ENCODE measurements at places on chromosomes 16 and 17.

- no peak for DNase-seq
Measured at GRCh38 chr17:74235040-74235581, 21.7 kb downstream of the TTYH2 start.

DNA sequence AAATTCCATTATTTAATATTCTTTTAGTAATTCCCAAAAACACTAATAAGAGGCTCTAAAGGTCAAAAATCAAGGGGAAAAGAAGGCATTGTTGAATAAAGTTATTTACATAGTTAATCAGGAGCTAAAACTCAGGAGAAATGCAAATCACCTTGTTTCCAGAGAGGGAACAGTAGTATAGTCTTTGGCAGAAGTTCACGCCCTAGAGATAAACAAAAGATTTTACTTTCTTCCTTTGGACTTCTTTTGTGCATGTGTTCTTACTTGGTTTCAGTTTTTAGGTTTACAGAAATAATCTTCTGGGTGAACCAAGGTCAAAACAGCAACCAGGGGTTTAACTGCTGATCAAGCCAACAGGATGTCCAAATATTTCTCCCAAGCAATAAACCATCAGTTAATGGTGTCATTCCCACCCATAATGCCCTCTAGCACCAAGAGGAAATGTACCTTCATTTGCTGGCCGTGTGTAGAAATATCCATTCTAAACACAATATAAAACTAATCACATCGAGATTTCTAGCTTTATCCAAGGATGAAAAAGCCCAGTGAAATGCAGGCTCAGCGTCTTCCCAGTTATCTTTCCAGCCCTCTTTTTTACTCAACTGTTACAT, 518.8 kb upstream of the SOX9 start:
- no peak for DNase-seq

DNA sequence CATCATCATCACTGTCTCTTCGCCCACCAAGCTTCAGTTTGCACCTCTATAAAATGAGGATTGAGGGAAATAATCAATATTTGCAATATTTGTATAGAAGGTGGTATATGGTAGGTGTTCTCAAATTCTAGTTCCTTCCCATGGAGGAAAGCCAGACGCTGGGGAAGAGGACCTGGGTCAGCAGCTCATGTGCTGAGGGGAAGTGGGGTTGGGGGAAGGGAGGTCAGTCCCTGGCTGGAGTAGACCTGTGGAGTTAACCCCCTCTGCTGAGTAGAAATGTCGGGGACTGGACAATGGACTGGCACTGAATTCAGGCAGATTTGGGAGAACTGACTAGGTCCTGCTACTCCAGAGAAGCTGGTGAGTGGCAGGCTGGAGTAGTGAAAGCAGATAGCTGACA, 12.8 kb upstream of the ITGB3 start:
- no peak for DNase-seq

GRCh38 chr17:4433515-4434031, at the start of gene SPNS3:
Gene SPNS3, plus strand, starts transcription at chr17:4433940. Its CDS starts 28 bp downstream, at chr17:4433968.
- DNase-seq = no peak

DNA sequence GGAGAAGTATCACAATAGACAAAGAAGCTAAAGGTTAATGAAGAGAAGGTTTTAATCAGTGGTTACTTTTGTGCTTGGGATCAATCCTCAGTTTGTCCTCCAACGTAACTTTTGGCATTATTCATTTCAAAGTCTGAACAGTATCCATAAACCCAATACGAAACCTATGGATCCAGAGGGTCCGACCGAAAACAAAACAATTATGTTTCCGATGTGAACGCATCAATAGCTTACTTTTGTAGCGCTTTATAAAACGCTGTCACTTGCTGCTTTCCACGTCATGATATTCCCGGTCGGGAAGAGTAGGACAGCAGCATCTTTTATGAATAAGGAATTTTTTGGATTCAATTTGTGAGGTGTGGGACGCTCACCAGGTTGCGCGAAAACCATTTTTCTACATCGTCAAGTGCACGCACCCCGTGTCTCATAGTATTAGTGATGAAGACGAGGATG, 383.8 kb downstream of the ZFHX3 start:
- no peak for DNase-seq

DNA sequence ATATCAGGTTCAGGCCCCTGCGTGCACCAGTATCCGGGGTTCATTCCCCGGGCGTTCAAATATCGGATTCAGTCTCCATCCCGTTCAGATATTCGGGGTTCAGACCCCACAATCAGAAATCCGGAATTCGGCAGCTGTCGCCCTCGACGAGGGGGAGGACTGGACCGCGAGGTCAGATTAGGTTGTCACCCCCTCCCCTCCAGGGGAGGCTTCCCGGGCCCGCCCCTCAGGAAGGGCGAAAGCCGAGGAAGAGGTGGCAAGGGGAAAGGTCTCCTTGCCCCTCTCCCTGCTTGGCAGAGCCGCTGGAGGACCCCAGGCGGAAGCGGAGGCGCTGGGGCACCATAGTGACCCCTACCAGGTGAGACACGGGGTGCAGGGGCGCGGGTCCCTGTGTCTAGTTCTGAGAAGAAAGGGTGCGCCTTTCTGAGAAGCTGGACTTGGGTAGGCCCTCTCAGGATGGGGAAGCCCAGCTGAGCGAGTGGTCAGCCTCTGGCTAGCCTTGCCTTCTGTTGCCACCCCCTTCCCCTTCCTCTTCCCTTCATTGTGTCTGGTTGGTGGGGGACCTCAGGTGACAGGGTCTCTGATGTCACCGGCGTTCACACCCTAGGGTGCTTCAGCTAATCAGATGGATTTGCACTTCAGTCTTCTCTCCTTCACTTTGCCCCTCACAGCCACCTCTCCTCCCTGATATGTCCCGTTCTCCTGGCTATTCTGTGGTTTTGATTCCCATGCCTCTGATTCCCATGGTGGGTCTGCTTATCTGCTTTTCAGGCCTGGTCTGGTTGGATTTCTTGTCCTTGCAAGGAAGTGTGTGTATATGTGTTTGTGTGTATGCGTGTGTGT, 844 bp downstream of the TAOK2 start:
- DNase-seq = peak; percentile 63

DNA sequence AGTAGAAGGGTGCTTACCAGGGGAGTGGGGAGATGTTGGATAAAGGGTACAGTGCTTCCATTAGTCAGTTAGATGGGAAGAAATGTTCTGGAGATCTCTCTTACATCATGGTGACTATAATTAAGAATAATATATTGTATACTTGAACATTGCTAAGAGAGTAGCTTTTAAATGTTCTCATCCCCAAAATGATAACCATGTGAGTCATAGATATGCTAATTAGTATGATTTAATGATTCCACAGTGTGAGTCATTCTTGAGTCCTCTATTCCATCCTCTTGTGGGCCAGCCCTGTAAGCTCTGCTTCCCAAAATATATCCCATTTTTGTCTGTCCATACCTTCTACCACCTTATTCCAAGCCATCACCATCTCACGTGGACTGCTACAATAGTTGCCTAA, 80.6 kb upstream of the CDH11 start:
- no peak for DNase-seq

DNA sequence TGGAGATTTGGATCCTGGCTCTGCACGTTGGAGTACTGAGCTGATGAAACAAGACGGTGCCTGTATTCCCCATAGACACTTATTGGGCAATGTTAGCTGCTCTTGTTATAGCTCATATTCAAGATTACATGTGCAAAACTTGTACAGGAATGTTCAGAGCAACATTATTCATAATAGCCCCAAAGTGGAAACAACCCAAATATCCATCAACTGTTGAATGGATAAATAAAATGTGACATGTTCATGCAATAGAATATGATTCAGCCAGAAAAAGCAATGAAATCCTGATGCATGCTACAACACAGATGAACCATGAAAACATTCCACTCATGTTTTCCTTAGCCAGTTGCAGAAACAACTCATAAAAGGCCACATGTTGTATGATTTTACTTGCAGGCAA, 5.7 kb upstream of the SDR42E1 start:
- DNase-seq = no peak

GRCh38 chr16:10923650-10924214, 18.5 kb downstream of the DEXI start:
- no peak for DNase-seq

DNA sequence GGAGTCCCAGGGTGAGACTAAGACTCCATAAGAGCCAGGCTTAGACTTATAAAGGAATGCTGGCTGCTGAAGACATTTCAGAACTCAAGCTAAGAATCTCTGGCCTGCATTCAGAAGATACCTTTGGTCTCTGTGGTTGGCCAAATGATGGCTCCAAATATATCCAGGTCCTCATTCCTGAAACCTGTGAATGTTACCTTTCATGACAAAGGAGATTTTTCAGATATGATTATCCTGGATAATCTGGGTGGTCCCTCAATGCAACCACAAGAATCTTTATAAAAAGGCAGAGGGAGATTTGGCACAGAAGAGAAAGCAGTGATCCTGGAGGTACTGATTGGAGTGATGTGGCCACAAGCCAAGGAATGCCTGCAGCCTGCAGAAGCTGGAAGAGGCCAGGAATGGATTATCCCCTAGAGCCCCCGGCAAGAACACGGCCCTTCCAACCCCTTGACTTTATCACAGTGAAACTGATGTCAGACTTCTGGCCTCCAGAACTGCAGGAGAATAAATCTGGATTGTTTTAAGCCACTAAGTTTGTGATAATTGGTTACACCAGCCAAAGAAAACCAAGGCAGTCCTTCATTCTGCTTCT, 253.3 kb downstream of the SLC39A11 start:
- DNase-seq = no peak

DNA sequence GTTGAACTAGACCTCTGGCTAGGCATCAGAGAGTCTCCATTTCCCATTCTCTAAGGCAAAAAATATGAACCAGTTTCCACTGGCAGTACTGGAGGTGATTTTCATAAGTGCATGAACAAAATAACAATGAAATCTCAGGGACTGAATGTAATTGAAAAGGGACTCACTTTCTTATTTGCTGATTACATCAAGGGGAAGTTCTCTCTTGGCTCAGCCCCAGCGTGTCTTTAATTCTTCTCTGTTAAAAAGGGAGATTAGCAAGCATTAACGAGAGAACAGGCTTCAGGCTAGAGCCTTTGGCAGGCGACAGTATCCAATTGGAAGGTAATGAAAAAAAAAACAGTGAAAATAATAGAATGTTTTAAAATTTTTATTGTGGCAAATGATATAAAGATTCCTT, 34.0 kb upstream of the ADAMTS18 start:
- DNase-seq = no peak

GRCh38 chr17:42361781-42362186, 26.5 kb downstream of the STAT3 start:
- DNase-seq = no peak

GRCh38 chr17:55261311-55261710, 3.4 kb upstream of the HLF start:
- DNase-seq = no peak

DNA sequence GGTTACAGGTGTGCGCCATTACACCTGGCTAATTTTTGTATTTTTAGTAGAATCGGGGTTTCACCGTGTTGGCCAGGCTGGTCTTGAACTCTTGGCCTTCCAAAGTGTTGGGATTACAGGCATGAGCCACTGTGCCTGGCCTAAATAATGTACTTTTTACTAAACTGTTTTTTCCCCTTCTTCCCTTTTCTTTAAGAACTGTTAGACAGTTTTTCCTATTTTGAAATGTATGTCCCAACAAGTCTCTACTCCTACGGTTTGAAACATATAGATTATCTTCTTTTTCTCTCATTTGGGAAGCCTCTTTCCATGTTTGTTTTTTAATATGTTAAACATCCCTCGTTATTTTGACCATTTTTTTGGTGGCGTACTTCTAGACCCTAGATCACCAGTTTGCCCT, 9.6 kb downstream of the UTP18 start:
- DNase-seq = no peak

DNA sequence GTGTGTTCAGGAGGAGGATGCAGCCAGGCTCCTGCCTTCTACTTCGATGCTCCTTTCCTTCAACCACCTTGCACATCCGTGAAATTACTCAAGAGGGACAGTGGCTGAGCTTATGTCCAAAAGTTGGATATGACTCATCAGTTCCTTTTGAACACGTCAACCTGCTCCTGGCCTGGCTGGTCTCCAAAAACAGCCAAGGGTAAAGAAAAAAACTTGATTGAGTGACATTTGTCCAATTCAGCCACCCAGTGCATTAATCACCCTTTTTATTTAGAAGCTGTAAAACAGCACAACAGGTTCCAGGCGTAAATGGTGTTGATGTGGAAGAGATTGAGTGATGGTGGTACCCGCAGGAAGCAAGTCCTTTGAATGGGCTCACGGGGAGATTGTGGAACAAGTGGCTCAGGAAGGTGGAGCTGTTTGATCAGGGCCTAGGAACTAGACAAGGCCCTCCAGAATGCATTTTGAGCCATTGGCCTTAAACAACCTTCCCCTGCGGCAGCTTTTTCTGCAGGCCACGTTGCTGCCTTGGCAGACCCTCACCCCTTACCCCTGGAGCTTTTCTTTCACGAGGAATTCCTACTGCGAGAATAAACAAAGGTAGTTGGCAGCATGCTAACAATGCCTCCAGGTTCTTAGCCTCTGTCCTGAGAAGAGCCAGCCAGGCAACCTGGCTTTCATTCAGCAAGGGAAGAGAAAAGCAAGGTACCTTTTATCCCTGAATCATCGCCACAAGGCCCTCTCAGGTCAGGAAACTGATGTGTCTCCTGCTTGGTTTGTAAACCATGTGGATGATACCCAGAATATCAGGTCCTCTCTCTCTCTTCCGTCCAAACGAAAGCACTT, 173.3 kb upstream of the CACNG5 start:
- no peak for DNase-seq

- DNase-seq = no peak
Measured at GRCh38 chr16:64159976-64160375, 961.9 kb downstream of the CDH11 start.

- peak; percentile 9 for DNase-seq
Measured at GRCh38 chr16:69188716-69189115, 1.8 kb downstream of the SNTB2 start.

GRCh38 chr17:51046514-51047384, 73.9 kb downstream of the SPAG9 start:
- peak; percentile 88 for DNase-seq

GRCh38 chr17:8940866-8941471, 24.5 kb downstream of the PIK3R5 start:
- no peak for DNase-seq

DNA sequence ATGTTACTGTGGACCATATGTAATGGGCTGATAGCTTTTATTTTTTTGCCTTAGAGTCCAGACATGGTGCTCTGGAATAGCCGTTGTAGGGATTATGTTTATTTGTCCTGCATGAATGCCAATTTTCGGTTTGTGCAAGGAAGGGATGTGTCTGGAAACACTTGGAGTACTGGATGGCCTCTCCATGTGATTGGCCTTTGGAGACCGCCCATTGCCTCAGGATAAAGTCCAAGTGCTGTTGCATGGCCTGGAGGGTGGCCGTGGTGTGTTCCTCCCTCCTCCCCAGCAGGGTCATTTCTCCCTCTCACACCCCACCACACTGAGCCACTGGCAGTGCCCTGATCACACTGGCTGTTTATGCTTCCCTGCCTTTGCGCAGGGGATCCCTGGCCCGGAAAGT, 93.9 kb downstream of the MSI2 start:
- no peak for DNase-seq

DNA sequence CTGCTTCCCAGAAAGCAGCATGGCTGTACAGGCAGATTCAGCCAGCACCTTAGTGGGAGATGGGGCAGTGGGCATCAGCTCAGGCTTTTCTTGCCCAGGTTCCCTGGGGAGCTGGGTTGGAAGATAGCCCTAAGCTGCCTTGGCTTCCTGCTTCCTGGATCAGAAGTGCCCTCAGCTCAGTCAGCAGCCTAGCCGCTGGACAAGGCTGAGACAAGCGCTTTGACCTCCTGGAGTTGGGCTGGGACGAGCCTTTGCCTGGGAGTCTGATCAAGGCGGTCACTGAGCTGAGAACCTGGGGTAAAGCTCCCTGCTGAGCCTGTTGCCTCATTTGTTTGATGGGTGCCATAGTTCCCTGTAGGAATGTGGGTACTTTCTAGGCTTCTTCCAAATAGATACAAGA, 190.0 kb downstream of the RAB11FIP4 start:
- no peak for DNase-seq

Measured in iPS-NIHi11 (cell line).